WTC11 (cell line): ENCODE measurements at places on chromosomes 4 and X. TPM values are rescaled to one million over a fixed set of nuclear protein-coding genes. Genes with fewer than 3 reads are reported as not detected.

DNA sequence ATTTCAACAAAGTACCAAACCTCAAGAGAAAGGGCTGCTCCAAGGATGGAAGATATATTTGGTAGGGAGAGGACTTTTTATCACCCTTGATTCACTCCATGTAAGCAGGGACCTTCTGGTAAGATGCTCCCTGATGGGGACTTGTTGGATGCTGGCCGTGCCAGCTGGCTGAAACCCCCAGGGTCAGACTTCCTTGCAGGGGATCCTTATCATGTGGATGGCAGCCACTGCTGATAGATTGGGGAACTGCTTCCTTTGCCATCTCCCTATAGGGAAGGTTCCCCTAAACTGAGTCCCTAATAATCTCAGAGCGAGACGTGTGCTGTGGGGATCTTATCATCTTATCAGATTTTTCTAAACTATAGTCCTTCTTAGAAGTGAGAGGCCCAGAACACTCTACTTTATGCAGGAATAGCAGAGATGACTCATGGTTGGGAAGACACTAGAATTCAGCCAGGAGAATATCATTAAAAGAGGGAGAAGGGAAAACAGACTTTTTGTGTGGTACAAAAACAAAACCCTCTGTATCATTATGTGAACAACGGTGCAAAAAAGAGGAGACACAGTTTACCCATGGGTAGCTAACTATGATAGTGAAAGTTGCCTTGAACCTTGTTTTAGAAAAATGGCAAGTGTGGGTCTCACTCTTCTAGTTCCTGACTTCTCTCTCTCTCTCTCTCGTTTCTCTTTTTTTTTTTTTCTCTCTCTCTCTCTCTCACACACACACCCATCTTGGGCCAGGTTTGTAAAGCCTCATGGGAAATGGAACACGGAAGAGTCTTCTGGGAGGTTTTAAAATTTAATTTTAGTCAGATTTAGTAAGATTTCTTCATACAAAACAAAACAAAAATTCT is 16.1 kb downstream of the RHOH start:
- no peaks in the 10 kb centered on the region for H3K27me3 ChIP-seq
- peaks cover 25% of the 10 kb centered on the region for H3K4me1 ChIP-seq
- H3K4me3 ChIP-seq: no peak overlapping the region
- peak overlapping the region; percentile 1; the same call in 1 of the 2 replicates for H3K27ac ChIP-seq

DNA sequence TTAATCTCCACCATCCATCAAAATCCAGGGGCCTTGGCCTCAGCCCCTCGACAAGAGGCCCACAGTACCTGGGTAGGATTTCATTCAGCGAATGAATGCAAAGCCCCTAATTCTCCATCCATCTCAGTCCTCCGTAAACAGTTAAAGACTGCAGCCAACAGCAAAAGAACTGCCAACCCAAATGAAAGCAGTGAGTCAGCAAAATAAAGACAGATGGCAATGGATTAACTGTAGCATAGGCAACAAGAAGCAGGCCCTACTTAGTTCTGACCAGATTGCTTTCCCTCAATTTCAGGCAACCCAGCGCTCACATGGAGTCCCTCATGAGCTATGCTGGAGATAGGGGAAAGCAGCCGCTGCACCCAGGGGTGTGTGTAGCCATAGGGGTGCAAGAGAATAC is 21.4 kb downstream of the PLAC1 start:
- H3K4me3 ChIP-seq: no peak overlapping the region
- H3K27ac ChIP-seq: no peak overlapping the region
- H3K36me3 ChIP-seq: no peaks in the 10 kb centered on the region
- DNase-seq: no peak
- no peaks in the 10 kb centered on the region for H3K27me3 ChIP-seq

DNA sequence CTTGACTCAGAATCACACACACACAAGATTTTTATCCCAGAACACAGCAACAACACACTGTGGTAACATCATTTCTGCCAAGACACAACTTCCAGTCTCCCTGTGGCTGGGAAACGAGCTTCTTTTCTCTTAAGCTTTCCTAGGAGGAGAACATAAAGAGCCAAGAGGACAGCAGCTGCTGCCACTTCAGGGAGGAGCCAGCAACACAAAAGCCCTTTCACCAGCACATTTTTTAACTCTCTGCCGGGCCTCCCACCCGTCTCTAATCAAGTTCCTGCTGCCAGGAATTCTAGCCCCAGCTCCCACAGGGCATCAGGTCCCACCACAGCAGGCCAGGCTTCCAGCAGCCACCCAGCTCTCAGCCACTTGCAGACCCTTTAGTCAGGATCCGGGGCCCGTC is 22.4 kb downstream of the FAT1 start:
- peak overlapping the region; percentile 10; the same call in 1 of the 2 replicates for H3K4me3 ChIP-seq
- H3K27ac ChIP-seq: peak overlapping the region; percentile 94
- no peaks in the 10 kb centered on the region for H3K27me3 ChIP-seq
- peaks cover 62% of the 10 kb centered on the region for H3K4me1 ChIP-seq

- H3K27me3 ChIP-seq: no peaks in the 10 kb centered on the region
- no peak overlapping the region for H3K4me3 ChIP-seq
- no peak overlapping the region for H3K27ac ChIP-seq
- DNase-seq: no peak
- H3K4me1 ChIP-seq: peaks cover 44% of the 10 kb centered on the region
Observed at GRCh38 chr4:7854697-7855370, 84.8 kb downstream of the AFAP1 start.

GRCh38 chrX:44621078-44621477 is 78.4 kb upstream of the FUNDC1 start:
- H3K4me3 ChIP-seq: no peak overlapping the region
- DNase-seq: no peak
- no peaks in the 10 kb centered on the region for H3K27me3 ChIP-seq
- H3K27ac ChIP-seq: no peak overlapping the region
- H3K4me1 ChIP-seq: peaks cover 3% of the 10 kb centered on the region

- no peak overlapping the region for H3K4me3 ChIP-seq
- peaks cover 39% of the 10 kb centered on the region for H3K36me3 ChIP-seq
- no peak overlapping the region for H3K27ac ChIP-seq
Observed at GRCh38 chr4:95141361-95141760, 383.6 kb downstream of the BMPR1B start.

DNA sequence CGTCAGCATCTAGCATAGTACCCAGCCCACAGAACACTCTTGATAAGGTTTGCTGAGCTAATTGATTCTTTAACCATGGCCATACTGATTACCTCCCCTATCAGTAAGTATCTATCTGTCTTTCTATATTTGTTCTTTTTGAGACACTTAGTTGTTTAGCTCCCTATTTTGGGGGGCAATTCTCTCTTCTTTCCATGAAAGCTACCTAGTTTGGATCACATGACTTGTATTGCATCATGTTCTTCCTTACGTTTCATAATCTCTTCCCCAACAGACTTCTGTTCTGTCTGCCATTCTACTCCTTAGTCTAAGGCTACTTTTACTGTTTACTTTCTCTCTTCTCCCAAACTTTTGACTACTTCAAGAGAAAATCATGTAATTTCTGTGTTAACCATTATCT is 39.0 kb downstream of the TBC1D19 start:
- H3K36me3 ChIP-seq: peaks cover 3% of the 10 kb centered on the region; the same call in 1 of the 2 replicates
- H3K27ac ChIP-seq: no peak overlapping the region
- no peaks in the 10 kb centered on the region for H3K27me3 ChIP-seq
- no peaks in the 10 kb centered on the region for H3K4me1 ChIP-seq
- no peak for DNase-seq
- H3K4me3 ChIP-seq: no peak overlapping the region

GRCh38 chrX:330726-331150 is 12.1 kb upstream of the GTPBP6 start:
- no peak overlapping the region for H3K27ac ChIP-seq
- H3K27me3 ChIP-seq: 0 out of 2 replicates have a peak, but pooled peaks cover 11% of the 10 kb centered on the region
- peaks cover 3% of the 10 kb centered on the region for H3K4me1 ChIP-seq
- DNase-seq: peak; percentile 19
- no peak overlapping the region for H3K4me3 ChIP-seq
- no peaks in the 10 kb centered on the region for H3K36me3 ChIP-seq

- no peaks in the 10 kb centered on the region for H3K27me3 ChIP-seq
- peaks cover 79% of the 10 kb centered on the region for H3K4me1 ChIP-seq
- peaks cover 7% of the 10 kb centered on the region for H3K36me3 ChIP-seq
- DNase-seq: peak; percentile 22
- 0 out of 2 replicates have a peak overlapping the region, but pooled peaks have one; percentile 38 for H3K27ac ChIP-seq
- H3K4me3 ChIP-seq: no peak overlapping the region
Observed at GRCh38 chr4:112897543-112897942, 151.9 kb upstream of the ANK2 start.

GRCh38 chrX:39196192-39197102 is 395.2 kb downstream of the MID1IP1 start:
- DNase-seq: no peak
- peaks cover 3% of the 10 kb centered on the region for H3K27me3 ChIP-seq
- H3K4me3 ChIP-seq: no peak overlapping the region
- no peak overlapping the region for H3K27ac ChIP-seq
- no peaks in the 10 kb centered on the region for H3K36me3 ChIP-seq

GRCh38 chr4:3179126-3179706 is 69.7 kb upstream of the MSANTD1 start:
- no peak overlapping the region for H3K4me3 ChIP-seq
- peaks cover 61% of the 10 kb centered on the region for H3K36me3 ChIP-seq
- DNase-seq: no peak

DNA sequence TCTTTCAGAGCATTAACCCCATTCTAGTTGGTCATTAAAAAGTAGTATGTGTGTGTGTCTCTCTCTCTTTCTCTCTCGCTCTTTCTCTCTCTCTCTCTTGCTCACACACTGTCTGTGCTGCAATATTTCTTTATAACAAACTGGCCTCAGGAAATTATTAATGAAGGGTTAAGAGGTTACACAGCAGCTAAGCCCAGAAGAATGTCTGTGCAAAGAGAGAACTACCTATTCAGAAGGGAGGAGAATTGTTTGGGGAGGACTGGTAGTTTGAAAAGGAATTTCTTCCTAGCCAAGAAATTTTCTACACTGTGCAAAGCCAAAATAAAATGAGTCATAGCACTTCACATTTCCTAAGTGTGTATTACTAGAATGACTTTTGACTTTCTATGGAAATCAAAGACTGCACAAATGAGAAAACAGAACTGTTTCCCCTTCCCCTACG is 22.2 kb downstream of the PDGFC start:
- no peaks in the 10 kb centered on the region for H3K27me3 ChIP-seq
- H3K4me1 ChIP-seq: peaks cover 23% of the 10 kb centered on the region
- no peak overlapping the region; the same call in 1 of the 2 replicates for H3K27ac ChIP-seq
- DNase-seq: no peak

- no peaks in the 10 kb centered on the region for H3K27me3 ChIP-seq
- no peak overlapping the region; the same call in 1 of the 2 replicates for H3K27ac ChIP-seq
- H3K36me3 ChIP-seq: peaks cover 23% of the 10 kb centered on the region
- no peak overlapping the region for H3K4me3 ChIP-seq
Observed at GRCh38 chr4:153265306-153266047, 61.2 kb downstream of the TRIM2 start.

GLRB gene
- 0.31 to 1.3 TPM (median 0.71 TPM) in 3 replicates for total RNA-seq

GAGE12E gene
- not detected in 3 replicates for total RNA-seq

PPEF1 gene
- 0.31 to 1.2 TPM (median 0.94 TPM) in 3 replicates for total RNA-seq

FAM9C gene
- total RNA-seq: 0.07 to 0.28 TPM in 2 of 3 replicates, not detected in the other

PDLIM3 gene
- 6.2 to 7.0 TPM (median 6.9 TPM) in 3 replicates for total RNA-seq

TEX13B gene
- total RNA-seq: 3.4 to 3.9 TPM (median 3.4 TPM) in 3 replicates

TBC1D19 gene
- total RNA-seq: 2.1 to 3.1 TPM (median 2.8 TPM) in 3 replicates

FGB gene
- 2.0 to 3.5 TPM (median 2.3 TPM) in 3 replicates for total RNA-seq

ZFYVE28 gene
- total RNA-seq: 4.5 to 7.8 TPM (median 6.0 TPM) in 3 replicates
